H7 (cell line): ENCODE measurements at places on chromosomes 16 and 17. TPM values are rescaled to one million over a fixed set of nuclear protein-coding genes. Genes with fewer than 3 reads are reported as not detected.

GRCh38 chr16:7351610-7352510 lies 19.2 kb downstream of the RBFOX1 start:
- no peak for DNase-seq

DNA sequence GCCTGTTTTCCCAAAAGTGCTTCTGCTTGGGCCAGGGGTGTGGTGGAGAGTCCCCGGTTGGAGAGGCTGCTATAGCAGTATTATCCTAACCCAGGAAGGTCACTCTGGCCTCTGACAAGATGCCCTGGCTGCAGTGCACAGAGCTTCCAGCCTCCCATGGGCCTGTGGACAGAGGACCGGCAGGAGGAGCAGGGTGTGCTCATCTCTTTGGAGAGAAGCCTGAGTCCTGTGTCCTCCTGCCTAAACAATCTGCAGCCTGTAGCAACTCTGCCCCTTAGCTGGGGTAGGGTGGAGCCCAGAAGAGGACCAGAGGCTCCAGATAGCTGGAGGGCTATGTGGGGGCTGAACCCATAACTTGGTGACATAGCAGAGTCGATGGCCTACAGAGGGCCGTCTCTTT lies 78.0 kb downstream of the MPRIP start:
- no peak for DNase-seq

DYNC1LI2 gene
- total RNA-seq, result 52.9 and 65.0 TPM in 2 replicates

GRCh38 chr17:79045001-79045729 lies 21.2 kb downstream of the C1QTNF1 start:
- no peak for DNase-seq

DNA sequence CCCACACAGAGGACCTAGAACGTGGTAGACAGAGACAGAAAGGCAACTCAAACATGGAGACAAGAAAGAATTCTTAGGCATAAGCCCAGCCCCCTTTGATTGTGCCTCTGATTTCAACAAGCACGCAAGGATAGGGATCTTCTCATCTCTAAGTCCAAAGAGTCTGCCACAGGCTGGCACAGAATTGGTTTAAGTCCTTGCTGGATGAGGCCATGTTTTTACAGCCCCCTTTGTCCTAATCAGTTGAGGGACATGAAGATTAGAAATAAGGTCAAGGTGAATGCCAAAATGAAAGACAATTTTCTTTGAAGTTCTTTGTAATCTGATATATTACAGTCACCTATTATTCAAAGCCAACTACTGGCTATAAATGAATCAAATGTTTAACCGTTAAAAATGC lies 68.0 kb upstream of the ATP2A3 start:
- DNase-seq, result no peak

DNA sequence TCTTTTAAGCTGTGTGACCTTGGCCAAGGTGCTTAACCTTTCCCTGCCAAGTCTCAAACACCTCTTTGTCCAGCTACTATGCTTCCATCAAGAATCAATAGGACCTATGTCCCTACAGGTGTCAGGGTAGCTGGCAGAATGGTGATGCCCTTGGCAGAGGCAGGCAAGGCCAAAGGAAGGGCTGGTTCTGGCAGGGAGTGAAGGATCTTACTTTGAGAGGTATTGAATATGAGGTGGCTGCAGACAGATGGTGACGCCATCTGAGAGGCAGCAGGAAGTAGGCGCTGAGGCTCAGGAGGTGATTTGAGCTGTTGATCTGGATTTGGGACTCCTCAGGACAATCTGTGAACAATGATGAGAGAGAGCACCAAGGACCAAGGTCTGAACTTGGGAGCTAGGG lies 12.5 kb downstream of the ABCC3 start:
- no peak for DNase-seq

DNA sequence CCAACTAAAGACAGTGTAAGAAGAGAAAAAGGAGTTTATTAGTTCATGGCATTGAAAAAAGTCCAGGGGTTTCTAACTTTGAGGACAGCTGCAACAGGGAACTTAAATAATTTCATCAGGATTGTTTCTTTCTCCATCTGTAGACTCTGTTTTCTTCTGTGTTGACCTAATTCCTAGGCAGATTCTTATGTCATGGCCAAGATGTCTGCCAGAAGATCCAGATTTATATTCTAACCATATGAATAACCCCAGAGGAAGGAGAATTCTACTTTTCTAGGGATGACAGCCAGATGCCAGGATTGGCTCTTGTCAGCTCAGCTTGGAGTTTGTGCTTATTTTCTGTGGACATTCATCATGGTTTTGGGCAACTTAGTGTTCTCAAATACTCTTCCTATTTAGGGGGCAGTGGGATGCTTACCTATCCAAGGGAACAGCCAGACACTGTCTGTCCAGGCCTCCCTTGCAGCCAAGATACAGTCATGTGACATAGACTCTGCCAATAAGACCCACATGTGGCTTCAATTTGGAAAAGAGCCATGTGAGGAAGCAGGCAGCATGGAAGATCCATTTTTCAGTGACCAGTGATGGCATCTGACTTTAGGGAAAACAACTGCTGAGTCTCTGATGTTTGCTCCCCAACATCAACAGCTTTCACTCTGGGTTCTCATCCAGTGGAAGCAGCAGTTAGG lies 18.2 kb downstream of the PCTP start:
- DNase-seq, result no peak

COA3 gene
- 75.9 and 89.7 TPM in 2 replicates for total RNA-seq

CRYBA1 gene
- not detected in 2 replicates for total RNA-seq

DNA sequence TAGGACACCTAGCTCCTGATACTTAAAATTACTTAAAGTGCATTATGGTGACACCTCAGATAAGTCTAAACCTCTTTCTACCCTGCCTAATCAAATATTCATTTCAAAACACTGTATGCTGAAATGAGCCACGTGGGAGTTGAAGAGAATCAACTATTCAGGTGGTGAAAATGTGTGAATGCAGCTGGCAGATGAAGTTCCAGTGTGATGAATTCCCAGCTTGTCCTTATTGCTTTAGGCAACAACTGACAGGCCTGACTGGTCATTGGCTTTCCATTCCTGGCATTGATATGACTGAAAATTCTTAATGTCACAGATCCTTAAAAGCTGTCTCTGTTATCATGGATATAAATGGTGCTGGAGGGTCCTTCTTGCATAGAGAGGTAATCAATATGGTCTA lies 301.9 kb upstream of the TBX2 start:
- no peak for DNase-seq

WFDC1 gene
- 0.59 and 0.97 TPM in 2 replicates for total RNA-seq

DNA sequence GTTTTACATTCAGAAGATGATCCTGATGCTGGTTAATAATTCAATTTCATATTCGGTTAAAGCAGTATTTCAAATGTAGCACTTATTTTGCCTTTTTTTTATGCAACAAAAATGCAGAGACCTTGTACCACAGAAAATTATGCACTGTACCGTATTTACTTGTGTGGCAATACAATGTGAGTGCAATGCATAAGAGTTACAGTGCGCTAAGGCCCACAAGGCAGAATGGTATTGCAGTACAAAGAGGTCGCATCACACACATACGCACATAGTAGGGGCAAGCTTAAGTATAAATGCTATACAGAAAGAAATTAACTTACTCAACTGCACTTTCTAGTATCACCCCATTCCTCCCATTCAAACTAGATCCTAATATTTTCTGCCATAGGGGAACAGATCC lies 103.0 kb downstream of the SYCE1L start:
- no peak for DNase-seq

- no peak for DNase-seq
Measured at GRCh38 chr17:79038545-79039135, 14.7 kb downstream of the C1QTNF1 start.

DNA sequence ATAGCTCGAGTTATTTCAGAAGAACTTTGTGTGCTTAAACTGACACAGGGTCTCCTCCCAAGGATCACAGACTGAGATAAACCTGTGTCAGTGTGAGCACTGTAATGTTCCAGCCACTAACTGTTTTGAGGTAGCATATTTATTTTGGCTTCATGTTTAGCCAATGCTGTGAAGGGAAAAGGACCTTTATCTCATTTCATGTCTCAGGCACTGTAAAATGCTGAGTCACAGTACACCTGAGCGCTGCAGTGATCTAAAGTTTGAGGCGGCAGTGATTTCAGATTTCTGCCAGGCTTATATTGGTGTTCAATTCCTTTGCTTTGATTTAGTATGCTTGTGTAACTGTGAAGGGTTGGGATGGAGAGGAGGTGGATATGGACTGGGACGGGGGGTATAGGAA lies 3.1 kb upstream of the DNAJA2 start:
- no peak for DNase-seq

- peak; percentile 10 for DNase-seq
Measured at GRCh38 chr16:57531635-57532265, 4.6 kb downstream of the CCDC102A start.

GRCh38 chr16:78990309-78990701 lies 610.2 kb downstream of the MAF start:
- no peak for DNase-seq

CACNG5 gene
- total RNA-seq, result 1.4 and 2.0 TPM in 2 replicates

TPSD1 gene
- not detected in 2 replicates for total RNA-seq

DNA sequence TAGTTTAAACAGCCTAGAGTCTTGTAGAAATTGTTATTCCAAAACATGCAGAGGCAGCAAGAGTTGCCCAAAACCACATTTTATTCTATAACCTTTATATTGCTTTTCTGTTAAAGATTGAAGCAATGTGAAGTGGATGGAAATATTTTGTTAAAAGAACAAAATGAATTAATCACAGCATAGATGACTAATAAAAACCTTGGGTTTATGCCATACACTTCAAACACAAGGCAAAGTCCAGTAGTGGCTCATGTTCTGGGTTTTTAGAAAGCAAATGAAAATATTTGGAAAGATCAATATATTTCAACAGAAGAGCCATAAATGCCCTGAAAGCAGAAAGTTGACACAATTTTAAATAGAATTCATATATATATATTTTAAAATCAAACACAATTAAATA lies 36.7 kb upstream of the ULK2 start:
- no peak for DNase-seq

WNT9B gene
- total RNA-seq, result 0.48 and 0.83 TPM in 2 replicates

DNA sequence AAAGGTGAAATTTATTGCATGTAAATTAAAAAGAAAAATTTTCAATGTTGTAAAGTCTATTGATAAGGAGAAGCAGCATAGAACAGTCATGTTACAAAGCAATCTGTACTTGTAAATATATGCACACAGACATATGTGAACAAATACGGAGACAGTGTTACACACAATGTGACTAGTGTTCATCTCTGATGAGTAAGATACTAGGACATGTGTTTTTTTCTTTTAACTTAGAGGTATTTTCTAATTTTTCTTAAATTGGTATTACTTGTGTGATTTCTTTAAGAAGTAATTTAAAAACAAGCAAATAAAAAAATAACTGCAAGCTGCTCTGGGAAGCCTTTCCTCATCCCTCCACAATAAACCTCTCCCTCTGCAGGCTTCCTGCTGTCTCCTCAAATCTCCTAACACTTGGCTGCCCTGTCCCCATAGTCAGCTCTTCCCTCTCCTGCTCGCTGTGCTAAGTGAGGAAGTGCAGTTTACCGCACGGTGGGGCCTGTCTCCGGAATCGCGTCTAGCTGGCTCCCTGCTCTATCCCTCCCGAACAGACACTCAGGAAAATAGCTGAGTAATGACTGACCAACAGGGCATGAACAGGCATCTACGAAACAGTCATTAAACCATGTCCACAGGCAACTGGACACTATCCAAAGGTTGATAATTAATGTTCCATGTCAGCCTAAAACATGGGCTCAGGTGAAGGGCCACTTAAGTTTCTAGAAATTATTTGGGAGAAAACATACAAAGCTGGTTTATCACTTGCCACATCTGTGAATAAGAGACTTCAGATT lies 35.9 kb downstream of the CMTM4 start:
- peak; percentile 66 for DNase-seq

OR1A1 gene
- not detected in 2 replicates for total RNA-seq

GRCh38 chr17:33766721-33767120 lies 473.6 kb upstream of the ASIC2 start:
- no peak for DNase-seq

GRCh38 chr16:84308120-84308519 lies 13.4 kb downstream of the WFDC1 start:
- DNase-seq, result peak; percentile 90

- DNase-seq, result peak; percentile 20
Measured at GRCh38 chr16:11361701-11362451, 16.6 kb downstream of the RMI2 start.

DNA sequence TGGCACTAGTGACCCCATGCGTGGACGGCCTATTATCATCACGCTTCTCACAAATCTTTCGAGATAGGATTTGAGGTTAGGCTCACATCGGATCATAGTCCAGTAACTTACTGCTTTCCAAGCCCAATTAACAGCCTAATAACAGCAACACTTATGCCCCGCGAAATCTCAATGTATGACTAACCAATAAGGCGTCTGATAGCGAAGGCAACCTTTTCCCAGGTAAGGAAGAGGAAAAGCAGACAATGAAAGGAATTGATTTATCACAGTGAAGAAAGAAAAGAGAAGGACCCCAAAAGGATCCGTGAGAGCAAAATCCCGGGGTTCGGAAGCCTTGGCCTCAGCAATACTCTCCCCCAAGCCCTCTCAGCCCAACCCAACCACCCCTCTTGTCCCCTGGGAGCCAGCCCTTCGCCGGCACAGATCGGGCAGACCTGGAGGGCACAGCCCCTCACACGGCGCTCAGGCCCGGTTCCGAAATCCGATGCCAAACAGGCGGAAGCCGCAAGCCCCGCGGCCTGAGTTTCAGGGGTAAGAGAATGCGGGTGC lies 534 bp downstream of the GPATCH8 start:
- peak; percentile 65 for DNase-seq

- DNase-seq, result no peak
Measured at GRCh38 chr17:29615048-29615385, 7.7 kb downstream of the CORO6 start.

- no peak for DNase-seq
Measured at GRCh38 chr17:33968350-33969044, 286.6 kb upstream of the CCL2 start.

- DNase-seq, result peak; percentile 45
Measured at GRCh38 chr16:57186872-57187854, 1.0 kb downstream of the RSPRY1 start.

- DNase-seq, result peak; percentile 88
Measured at GRCh38 chr17:49031965-49032928, 35.1 kb downstream of the IGF2BP1 start.

GRCh38 chr17:57861790-57862693 lies 12.2 kb upstream of the MRPS23 start:
- peak; percentile 89 for DNase-seq

DNA sequence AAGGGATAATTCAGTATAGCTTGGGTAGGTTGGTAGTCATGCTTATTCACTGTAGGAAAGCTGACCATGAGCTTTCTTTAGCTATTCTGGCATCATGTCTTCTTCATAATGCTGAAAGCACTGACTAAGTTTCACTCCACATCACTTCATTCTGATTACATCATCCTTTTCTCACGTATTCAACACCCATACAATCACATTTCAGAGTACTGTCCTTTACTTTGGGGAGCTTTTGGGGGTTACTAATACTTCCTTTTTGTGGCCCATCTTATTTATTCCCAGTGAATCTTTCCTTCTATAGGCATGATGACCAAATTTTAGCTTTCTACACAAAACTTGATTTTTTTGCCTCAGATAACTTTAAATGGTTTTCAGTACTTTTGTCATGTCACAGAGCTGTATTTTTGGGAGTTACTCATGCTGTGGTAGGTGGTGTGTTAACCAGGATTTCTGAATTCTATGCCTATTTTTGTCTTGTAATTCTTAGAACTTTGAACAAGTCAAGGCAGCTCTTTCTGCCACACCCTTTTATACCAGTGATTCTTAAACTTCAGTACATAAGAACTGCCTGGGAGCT lies 23.5 kb downstream of the TADA2A start:
- DNase-seq, result no peak

CDC6 gene
- 80.8 and 83.6 TPM in 2 replicates for total RNA-seq

MYH13 gene
- total RNA-seq, result 0.22 TPM in 1 of 2 replicates, not detected in the other

GRCh38 chr17:79979816-79980215 lies 55.9 kb downstream of the TBC1D16 start:
- no peak for DNase-seq
